Omental fat pad (tissue), 4 donors: ENCODE measurements at places on chromosomes 2 and 18.
A peak's percentile ranks its signal among the peaks of the same experiment; 100 is the strongest.

GRCh38 chr2:151891566-151892194 lies 63.5 kb upstream of the ARL5A start:
- DNase-seq = no peak

- no peak for DNase-seq
Observed at GRCh38 chr2:232328032-232328422, 50.5 kb upstream of the ALPP start.

- no peak for DNase-seq
Observed at GRCh38 chr2:176702131-176702530, 432.9 kb downstream of the MTX2 start.

DNA sequence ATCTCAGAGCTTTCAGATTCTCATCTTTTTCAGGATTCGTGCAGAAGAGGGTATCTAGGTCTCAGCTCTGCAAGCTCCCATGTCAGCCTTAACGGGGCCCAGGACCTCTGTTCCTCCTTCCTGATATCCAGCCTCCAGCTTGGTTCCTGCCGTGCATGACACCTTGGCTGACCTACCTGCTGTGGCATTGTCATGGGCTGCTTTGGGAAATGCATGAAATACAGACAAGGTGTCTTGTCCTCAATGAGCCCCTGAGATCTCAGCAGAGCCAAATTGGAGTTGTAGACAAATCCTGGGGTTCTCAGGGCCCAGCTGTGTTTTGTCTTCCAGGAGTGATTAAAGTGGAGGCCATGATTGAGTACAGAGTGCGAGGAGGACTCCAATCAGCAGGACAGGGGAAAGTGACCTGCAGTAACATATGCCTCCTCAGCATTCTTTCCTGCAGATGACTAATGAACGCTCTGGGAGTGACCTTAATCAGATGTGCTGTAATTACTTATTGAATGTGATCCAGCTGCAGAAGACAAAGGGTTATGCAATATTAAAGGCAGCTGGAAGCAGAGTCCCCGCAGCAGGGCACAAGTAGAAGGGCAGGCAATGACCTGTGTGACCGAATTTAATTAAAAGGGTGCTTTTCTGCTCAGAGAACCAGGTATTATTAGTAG lies 141.1 kb downstream of the CCBE1 start:
- no peak for DNase-seq

DNA sequence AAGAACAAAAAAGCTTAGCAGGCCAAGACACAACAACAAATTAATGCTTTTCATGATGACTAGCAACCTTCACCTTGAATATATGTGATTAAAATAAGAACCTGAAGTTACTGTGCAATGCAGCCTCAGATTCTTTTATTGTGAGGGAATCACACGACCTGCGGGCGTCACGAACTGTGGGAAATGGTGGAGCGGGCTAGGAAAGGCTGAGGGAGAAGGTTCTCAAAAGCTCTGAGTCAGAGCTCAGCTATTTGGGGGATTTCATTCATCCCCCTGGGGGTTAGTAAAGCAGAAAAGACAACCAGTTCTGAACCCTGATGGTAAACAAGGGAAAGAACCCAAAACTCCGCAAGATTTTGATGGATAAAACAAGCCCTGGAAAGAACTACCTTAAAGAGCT lies 89.3 kb upstream of the NCKAP5 start:
- no peak for DNase-seq

DNA sequence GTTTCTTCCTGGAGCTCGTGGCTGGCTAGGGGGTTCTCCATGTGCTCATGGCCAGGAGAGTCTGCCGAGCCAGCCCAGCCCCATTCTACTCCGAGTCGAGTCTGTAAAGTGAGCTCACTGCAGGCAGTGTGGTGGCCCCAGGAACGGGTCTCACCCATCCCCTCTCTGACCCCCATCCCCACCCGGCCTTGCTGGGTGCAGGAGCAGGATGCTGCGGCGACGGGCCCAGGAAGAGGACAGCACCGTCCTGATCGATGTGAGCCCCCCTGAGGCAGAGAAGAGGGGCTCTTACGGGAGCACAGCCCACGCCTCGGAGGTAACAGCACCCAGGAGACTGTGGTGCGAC lies 1.4 kb downstream of the ANO7 start:
- no peak for DNase-seq

- no peak for DNase-seq
Observed at GRCh38 chr18:75762758-75763157, 335.3 kb upstream of the SMIM21 start.

- no peak for DNase-seq
Observed at GRCh38 chr2:227728035-227728434, at the start of gene SCYGR7. TSS of gene SCYGR7 (plus strand) at chr2:227728335. CDS start at chr2:227728335, 0 bp downstream.

DNA sequence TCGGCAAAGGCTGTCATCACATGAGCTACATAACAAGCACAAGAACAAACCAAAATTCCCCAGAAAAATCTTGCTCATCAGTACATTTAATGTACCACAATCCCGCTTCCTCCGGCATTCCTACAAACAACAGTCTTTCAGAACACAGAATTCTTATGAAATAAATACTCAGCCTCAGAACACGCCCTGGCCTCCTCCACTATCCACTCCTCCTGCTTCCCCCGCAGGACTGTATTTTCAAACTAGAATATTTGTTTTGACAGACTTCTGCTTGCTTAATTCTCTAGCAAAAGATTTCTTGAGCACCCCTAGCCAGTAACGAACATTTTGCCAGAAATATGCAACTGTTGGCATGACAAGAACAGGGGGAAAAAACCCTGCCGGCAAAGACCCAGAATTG lies 131.2 kb downstream of the THADA start:
- no peak for DNase-seq

- DNase-seq = no peak
Observed at GRCh38 chr2:211453311-211453887, 897.0 kb downstream of the CPS1 start.

DNA sequence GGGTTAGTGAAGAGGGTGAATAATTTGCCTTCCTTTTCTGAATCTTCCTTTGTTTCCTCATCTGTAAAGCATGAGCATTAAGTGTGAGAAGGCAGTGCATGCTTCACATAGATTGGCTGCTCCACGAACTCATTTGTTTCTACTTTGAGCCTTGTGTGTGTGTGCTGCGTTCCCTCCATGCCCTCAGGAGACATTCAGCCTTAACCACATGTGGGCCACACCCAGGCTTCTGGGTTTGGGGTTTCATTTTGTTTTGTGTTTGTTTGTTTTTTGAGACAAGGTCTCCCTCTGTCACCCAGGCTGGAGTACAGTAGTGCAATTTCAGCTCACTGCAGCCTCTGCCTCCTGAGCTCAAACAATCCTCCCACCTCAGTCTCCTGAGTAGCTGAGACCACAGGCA lies 843.3 kb downstream of the GALR1 start:
- no peak for DNase-seq

GRCh38 chr2:143933946-143934569 lies 585.9 kb downstream of the ZEB2 start:
- DNase-seq = no peak

DNA sequence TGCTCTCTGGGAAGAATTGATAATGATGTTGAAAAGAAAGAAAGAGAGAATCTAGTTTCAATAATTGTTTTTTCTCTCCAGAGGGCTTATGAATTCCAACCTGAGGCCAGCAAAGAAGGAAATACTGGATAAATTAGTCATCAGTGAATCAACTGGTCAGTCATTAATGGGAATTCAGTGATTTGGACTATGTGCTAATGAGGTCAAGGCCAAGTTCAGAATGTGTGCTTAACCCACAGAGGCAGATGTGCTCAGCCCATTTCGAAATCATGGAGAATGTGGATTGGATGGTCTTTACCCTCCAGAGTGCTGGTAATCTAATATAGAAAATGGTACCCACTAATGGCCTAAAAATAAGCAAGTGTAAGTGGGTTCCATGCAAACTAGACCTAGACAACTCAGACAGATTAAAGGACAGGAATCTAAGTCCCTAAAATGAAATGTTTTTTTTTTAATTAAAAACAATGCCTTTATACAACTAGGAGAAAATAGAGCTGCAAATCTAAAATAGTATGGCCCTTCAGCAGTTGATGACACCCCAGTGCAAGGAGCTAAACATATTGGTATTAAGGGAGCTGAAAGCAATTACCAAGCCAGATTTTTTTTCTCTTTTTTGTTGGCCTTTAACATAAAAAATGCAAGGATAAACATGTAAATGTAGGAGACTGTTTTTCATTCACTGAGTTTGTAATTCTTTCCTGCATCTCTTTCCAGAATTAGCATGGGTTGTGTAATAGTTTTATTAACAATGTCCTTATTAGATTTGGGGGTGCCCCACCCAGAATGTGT lies 296.9 kb downstream of the SATB2 start:
- no peak for DNase-seq

- DNase-seq = no peak
Observed at GRCh38 chr2:116491292-116491691, 1323.2 kb upstream of the DDX18 start.

DNA sequence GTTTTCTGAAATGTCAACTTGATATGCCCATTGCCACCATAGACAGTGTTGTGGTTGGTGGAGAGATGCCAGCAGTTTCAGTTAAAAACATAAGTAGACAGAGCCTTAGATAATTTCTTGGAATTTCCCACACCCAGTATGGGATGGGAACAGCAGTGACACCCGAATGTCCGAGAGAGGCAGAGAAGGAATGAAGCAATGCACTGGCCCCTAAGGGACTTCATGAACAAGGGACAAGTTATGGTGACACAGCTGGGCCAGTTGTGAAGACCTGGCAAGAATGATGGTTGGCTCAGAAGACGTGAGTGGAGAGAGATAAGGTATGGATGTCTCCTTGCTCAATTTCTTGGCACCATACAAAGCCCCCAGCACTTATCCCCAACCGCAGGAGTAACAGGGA lies 165.2 kb upstream of the APCDD1 start:
- DNase-seq = no peak

- no peak for DNase-seq
Observed at GRCh38 chr2:59339121-59339836, 1098.2 kb upstream of the FANCL start.

- no peak for DNase-seq
Observed at GRCh38 chr2:97718051-97718882, 4.9 kb downstream of the ZAP70 start.

DNA sequence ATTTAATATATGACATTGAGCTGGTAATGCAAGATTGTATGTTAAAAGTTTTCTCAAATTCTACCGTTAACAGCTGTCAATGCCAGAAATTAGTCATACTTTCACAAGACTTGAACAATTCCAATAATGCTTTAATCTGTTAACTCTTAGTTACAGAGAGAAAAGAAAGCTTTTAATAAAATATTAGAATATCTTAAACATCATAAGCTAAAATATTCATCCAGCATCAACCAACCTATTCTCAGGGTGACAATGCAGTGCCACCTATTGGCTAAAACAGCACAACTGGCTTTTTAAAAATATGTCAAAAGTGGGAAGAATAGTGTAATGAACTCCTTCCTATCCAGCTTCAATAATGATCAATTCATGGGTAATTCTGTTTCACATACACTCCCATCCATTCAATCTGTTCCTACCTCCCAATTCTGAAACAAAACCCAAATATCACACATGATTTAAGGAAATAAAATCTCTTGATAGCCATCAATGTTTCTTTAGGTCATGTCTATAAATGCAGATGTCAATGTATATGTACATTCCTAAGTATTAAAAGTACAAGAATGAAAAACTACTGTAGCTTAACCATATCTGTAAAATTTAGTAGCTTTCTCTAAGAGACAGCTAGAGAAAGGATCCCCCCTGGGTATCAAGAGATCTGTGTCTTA lies 79.8 kb upstream of the CCDC141 start:
- no peak for DNase-seq

- no peak for DNase-seq
Observed at GRCh38 chr2:30127016-30127893, 19.6 kb upstream of the YPEL5 start.

GRCh38 chr2:189124175-189124574 lies 55.4 kb downstream of the COL5A2 start:
- DNase-seq = no peak

GRCh38 chr18:78673516-78674321 lies 305.9 kb upstream of the SALL3 start:
- DNase-seq = no peak

- DNase-seq = peak; percentile 79
Observed at GRCh38 chr2:218216674-218217359, at the start of gene ARPC2. TSS of gene ARPC2 (plus strand) at chr2:218217189. CDS start at chr2:218217471, 282 bp downstream.

DNA sequence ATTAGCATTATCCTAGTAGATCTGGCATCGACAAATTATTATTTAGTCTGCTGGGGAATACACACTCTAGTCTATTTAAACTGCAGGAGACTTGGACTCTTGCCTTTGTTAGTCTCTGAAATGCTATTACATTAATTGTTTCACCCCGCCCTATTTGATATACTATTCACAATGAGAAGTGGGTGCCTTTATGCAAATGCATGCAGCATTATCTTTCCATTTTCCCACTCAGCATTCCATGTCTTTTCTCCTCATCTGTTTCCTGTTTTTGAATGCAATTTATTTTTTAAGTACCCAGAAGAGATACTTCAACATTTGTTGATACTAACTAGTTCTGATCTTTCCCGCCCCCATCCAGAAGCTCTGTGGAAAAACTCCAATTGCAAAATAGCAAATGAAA lies 395.3 kb upstream of the NXPH2 start:
- DNase-seq = no peak

DNA sequence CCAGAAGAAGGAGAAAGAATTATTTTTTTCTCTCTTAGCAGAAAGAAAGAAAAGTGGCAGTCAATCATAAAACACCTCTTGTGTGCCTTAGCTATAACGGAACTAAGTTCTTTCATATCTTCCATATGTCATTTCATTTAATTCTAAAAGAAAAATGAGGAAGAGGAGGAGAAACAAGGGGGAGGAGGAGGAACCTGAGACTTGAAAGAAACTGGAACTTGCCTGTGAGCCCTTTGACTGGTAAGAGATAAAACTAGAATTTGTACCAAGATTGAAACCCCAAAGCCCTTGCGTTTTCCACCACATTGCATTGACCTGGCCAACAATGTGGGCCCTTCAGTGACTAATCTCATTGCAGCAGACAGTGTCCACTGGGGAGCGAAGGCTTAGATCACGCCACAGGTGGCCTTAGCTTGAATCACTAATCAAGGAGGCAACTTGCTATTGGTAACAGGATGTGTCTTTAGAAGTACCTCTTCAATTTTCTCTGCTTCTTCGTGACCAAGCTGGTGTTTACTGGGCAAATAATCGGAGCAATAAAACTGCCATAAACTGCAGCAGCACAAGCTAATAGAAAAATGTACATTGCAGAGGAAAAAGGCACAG lies 307.9 kb downstream of the CLIP4 start:
- DNase-seq = no peak

- DNase-seq = no peak
Observed at GRCh38 chr2:72937356-72937669, 20.0 kb downstream of the EMX1 start.

- DNase-seq = no peak
Observed at GRCh38 chr2:27829791-27830190, 58.3 kb downstream of the MRPL33 start.

DNA sequence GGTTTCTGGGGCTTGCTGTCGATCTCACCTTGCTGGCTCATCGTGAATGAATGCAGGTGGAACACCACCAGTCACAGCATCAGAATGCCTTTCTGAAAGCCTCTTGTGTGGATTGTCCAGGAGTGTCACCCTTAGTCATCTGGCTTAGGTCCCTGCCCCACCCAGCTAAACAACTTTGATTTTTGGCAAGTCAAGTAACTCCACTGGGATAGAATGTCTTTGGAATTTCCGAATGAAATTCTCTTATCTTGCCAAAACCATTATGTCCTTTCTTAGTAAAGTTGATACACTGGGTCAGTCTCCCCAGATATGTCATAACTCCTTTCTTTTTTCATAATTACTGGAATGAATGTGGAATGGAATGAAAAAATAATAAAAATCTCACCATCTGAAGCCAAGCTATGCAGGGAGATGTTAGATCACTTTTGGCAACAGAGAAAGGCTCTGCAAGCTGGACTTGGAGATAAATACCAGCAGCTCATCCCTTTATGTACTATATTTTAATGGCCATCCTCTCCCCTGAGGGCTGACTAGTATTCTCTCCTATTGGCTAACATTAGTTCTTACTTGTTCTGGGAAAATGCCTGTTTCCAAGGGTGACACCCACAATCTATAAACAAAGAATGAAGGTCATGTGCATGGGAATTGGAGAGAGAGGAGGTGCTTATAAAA lies 35.4 kb downstream of the INSIG2 start:
- DNase-seq = no peak
